Activated T-helper 9 cell treated with anti-CD3 and anti-CD28 coated beads, Interleukin-2, amount 50 U/mL, for 16 hours (primary cell): ENCODE measurements at places on chromosomes 11 and 22.

- no peak for DNase-seq
Observed at GRCh38 chr11:25613865-25614264, 718.1 kb upstream of the ANO3 start.

- DNase-seq: no peak
Observed at GRCh38 chr11:898540-899190, 11.9 kb downstream of the CHID1 start.

- no peak for DNase-seq
Observed at GRCh38 chr11:134236834-134237556, 12.5 kb downstream of the VPS26B start.

DNA sequence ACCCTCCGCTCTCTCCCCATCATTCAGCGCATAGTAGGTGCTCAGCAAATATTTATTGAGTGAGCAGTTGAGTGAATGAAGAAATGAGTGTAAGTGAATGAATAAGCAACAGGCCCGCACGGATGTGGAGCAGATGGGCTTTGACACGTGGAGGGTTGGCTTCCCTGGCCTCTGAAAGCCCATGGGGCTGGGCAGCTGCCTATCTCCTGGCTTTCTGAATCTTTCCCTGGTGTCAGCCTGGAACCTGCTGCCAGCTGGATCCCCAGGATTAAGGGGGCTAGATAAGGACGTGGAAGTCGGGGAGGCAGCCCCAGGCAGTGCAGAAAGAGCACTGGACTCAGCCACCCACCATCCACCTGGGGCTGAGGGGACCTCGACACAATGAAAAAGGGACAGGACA lies 12.6 kb downstream of the IL2RB start:
- no peak for DNase-seq

DNA sequence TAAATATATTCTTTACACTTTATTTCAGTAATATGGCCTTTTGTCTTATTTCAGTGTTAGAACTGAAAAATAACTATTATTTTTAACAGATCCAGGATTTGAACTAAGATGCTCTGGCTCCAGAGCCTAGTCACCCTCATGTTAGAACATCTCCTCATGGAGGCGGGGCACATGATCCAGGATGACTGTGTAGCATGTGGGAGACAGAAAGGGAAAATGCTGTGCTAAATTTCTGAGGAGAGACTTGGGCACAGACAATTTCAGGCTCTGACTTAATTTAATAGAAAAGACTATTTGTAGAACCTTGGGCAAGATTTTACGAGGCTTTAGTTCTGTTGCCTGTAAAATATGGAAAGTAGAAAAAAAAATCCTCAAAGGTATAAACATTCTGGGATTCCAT lies 24.1 kb downstream of the CTSC start:
- DNase-seq: no peak

DNA sequence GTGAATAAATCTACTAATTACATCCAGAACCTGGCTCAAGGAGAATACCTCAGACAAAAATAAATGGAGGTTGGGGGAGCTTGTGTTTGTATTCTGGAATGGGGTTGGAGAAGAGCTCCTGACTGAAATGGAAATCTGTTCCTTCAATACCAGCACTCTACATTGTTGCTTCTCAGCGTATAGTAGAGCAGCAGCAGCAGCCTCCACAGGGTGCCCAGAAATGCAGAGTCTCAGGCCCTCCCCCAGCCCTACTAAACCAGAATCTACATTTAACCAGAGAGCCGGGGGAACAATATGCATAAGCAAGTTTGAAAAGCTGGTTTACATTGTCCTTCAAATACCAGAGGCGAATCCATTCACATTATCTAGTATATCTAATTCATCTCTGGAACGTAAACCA lies 474.8 kb downstream of the NTM start:
- no peak for DNase-seq

DNA sequence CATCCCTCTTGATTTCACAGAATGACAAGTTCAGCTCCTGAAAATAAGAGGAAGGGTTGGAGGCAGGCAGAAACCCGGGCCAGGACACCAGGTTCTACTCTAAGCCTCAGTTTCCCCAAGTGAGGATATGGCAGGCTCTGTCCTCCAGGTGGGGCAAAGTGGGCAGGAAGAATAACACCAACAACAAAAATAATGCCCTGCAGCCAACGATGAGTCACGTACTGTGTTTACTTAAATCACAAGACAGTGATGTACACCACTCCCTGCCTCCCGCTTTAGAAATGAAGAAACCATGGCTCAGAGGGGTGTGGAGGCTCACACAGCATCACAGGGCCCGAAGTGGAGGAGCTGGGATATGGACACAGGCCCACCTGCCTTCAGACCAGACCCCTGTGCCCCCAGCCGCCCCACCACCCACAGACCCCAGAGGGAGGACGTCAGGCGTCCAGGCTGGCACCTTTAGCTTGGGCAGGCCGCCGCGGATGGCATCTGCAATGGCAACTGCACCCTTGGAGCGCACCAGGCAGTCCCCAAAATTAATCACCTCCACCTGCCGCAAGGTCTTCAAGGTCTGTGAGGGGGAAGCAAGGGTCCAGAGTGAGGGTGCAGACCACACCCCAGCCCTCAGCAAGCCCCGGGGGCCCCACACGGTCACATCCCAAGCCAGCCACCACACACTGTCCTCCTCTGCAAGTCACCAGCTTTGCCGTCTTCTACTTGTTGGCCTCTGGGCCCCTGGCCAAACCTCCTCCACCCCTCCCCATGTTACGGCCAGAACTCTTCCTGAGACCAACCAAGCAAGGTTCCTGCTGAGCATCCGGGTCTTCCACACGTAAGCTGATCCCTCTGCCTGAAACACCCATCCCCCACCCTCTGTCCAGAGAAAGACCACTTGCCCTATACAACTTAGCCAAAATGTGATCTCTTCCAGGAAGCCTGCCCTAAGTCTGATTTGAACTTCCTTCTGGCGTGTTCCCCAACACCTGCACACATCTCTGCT lies 15.8 kb upstream of the CHADL start:
- DNase-seq: no peak

DNA sequence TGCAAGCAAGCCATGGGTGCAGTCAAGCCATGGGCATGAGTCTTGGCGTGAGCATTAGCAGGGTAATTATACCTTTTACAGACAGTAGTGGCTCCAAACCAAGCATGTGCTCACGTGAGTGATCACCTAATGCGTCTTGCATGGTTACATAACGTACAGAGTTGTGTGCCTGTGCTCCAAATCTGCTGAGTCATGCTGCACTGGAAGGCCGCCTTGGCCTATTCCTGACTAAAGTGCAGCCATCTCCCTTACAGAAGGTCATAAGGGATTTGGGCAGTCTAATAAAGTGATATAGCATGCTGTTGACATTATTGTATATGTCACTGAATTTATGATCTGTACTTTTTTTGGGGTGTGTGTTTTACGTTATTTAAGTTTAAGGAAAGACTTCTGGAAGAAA lies 102.4 kb downstream of the ARHGAP42 start:
- DNase-seq: no peak

GRCh38 chr11:46105926-46106325 lies 15.3 kb downstream of the PHF21A start:
- DNase-seq: no peak

DNA sequence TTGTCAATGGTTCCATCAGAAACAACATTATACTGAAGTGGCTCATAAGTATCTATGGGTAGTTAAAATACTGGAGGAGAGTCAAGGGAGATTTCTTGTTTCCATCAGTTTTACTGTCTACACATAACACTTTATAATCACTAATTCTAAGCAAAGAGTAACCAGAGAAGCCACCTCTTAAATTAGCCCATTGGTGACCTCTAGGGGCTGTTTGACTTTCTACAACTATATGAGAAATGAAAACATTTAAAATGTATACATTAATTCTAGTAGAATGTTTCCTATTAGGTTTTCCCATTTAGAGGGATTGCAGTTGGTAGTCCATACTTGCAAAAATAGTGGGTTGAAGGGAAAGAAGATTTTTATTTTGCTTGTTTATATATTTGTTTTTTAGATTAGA lies 504.3 kb downstream of the FAM181B start:
- DNase-seq: no peak

- DNase-seq: no peak
Observed at GRCh38 chr11:91133361-91133760, 910.5 kb upstream of the CHORDC1 start.

DNA sequence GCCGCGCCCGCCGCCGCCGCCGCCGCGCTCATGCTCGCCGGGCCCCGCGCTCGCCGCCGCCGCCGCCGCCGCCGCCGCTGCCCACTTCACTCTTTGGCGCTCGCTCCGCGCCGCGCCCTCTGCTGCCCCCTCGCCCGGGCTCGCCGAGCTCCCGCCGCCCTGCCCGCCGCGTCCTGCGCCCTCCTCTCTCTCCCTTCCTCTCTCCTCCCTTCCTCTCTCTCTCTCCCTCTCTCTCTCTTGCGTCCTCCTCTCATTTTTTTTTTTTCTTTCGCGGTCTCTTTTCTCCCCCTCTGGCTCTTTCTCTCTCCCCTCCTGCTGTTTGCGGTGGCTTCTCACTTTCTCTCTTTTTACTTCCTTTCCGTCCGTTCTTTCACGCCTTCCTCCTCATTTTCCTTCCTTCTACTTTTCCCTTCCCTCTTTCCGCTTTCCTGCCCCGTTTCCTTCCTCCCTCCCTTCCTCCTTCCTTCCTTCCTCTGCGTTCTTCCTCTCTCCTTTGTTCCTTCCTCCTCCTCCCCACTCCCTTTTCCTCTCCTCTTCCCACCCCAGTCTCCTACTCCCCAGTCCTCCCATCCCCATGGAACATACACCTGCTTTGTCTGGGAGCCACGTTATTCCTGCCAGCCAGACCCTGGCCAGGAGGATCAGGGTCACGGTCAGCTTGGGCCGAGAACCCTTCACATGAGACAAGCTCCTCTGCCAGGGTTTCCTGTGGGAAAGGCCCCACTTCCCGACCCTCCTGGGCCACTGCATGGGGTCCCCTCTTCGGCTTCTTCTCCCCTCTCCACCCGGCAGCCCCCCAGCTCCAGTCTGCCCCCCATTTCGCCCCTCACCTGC lies 19.3 kb upstream of the SHISAL1 start:
- no peak for DNase-seq

GRCh38 chr22:28927630-28928029 lies 44.3 kb downstream of the ZNRF3 start:
- DNase-seq: no peak

DNA sequence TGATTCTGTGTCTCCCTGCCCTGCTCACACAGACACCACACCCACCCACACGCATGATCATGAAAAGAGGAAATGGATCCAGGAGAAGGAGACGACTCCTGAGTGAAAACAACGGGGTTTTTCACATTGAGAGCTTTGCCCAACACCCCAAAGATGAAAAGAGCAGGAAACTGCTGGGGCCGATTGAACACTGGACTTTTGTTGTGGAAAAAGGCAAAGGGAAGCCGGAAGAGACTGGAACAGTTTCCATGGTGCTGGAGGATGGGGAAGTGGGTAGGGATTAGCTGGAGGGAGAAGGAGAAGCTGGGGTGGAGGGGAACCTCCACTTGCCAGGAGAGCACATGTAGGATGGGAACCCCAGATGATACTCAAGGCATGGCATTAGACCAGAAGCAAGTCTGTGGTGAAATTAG lies 5.2 kb upstream of the SLC43A3 start:
- no peak for DNase-seq

DNA sequence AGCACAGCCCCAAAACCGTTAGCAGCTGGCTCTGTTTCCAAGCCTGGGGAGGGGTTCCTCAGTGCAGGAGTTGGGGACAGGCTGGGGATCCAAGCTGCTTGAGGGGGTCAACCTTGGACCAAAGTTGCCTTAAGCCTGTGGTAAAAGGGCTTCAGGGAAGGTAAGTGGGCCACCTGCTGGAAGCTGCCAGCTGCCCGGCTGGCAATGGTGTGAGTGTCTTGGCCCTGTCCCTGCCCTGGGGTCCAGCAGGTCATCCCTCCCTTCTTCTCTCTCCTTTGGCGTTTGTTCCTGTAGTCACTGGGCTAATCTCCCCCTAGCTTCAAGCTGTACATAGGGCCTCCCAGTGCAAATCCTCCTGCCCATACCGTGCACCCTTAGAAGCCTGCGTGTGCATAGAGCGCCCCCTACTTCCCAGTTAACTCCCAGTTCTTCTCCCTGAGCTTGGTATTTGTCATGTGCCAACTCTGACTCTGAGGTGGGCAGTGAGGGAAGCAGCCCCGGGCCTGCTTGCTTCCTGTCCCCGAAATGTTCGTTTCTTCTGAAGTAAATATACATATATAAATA lies 4.4 kb downstream of the TMEM258 start:
- DNase-seq: no peak

GRCh38 chr11:69686856-69687255 lies 11.7 kb upstream of the LTO1 start:
- DNase-seq: no peak

DNA sequence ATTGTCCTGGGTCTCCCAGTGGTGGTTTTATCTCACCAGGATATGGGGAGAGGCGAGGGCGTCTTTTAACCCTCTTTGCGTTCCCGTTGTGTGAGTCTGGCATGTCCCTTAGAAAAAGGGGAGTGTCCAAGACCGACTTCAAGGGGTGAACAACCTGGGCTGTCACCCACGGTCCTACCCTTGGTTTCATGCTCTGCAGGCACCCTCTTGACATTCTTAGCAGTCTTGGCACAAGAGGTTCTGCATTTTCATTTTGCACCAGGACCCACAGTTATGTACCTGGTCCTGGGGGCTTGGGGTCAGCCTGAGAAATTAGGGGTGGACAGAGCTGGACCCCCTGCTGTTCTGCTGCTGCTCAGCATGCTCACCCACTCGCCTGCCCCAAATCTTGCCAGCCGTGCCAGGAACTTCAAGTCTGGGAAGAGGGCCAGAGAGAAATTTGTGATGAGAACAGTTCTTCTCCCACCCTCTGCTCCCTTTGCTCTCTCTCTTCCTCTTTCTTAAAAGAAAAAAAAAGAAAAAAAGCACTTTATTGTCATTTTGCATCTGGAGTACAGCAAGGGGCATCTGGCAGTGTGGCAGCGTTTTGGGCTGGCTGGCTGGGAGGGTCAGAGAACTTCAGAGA lies 471.2 kb downstream of the MIAT start:
- no peak for DNase-seq

GRCh38 chr11:110986016-110986415 lies 259.5 kb upstream of the POU2AF2 start:
- no peak for DNase-seq

DNA sequence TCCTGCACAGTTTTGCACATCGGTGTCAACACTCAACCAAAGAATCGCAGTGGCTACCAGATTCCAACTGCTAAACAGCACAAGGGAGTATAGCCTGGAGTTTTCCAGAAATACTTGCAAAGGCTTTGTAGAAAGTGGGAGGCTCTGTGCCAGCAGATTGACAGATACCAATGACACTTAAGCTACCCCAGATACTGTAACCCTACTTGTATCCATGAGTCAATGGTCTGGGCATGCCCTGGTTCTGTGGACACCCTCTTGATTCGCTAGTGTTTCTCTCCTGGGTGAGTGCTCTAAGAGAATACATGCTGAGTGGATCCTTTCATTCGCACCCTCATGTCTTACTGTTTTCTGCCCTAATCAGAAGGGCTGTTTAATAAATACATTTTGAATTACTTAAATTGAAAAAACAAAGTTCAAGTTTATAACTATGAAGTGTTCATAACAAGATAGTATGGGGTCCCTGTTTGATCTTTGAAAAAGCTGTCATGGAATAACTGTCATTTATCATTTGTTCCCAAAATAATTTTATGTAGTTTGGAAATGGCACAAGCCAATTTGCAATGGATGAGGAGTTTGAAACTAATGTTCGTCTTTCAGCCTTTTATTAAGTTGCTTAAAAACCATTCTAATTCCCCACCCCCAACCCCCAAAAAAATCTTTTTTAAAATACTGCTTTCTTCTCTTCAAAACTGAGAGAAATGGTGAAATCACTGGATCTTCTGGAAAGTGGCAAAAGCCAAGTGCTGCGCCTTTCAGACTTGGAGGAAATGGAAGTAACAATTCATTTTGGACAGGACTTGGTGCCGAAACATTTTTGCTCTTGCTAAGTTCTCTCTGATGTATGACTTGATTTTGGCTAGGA lies 600.5 kb upstream of the TENM4 start:
- DNase-seq: no peak
